Fibroblast of skin of right biceps (primary cell): ENCODE measurements at places on chromosomes 7 and 10.

GRCh38 chr10:85100495-85100894 lies 772.1 kb downstream of the CCSER2 start:
- no peak for DNase-seq

- DNase-seq: no peak
These were observed 80.8 kb downstream of the CHST15 start for GRCh38 chr10:124012583-124012982.

GRCh38 chr7:69412331-69413146 lies 185.7 kb upstream of the AUTS2 start:
- peak; percentile 89 for DNase-seq

GRCh38 chr7:111785076-111785475 lies 222.8 kb upstream of the IMMP2L start:
- no peak for DNase-seq

GRCh38 chr10:112713411-112713810 lies 236.6 kb upstream of the TCF7L2 start:
- peak; percentile 22 for DNase-seq

- no peak for DNase-seq
These were observed 23.9 kb downstream of the AUTS2 start for GRCh38 chr7:69622014-69622835.

- no peak for DNase-seq
These were observed 61.9 kb downstream of the MYL10 start for GRCh38 chr7:101567230-101567629.

- no peak for DNase-seq
These were observed 138.2 kb upstream of the SORCS3 start for GRCh38 chr10:104502907-104503306.

- no peak for DNase-seq
These were observed 305.2 kb downstream of the ADARB2 start for GRCh38 chr10:1432161-1432560.

- peak; percentile 98 for DNase-seq
These were observed 4.9 kb downstream of the DKK1 start for GRCh38 chr10:52318822-52319464.

DNA sequence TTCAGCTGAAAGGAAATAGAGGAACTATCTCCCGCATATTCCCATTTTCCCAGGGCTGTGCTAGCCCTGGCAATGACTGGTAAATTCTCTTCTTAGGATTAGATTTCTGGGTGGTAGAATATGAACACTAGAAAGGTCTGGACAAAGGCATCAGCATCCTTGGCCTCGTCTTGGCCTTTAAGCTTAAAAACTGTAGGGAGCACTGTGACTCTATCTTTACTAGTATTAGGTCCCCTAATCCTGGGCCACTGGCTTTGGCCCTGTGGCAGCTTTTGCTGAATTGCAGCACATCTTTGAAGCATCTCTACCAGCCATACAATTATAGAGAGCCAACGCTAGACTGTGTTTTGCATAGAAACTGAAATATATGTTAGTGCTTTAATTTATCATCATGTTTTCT lies 41.5 kb upstream of the EBLN1 start:
- DNase-seq: no peak

DNA sequence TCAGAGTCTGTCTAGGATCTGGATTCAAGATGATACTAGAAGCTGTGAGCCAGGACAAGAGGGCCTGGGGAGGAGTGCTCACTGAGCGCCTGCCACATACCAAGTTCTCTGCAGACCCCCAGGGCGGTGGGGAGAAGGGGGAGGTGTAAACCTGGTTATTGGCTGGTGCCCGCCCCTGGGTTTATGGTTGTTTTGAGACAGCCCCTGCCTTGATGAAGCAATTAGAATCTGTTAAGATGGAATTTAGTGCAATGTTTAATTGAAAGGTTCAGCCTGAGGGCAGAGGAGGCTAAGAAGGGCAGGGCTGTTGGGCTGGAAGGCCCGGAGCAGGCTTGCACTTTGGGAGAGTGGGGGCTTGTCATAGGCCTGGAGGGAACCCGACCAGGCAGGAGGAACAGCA lies 42.7 kb downstream of the PRF1 start:
- no peak for DNase-seq

GRCh38 chr7:94049615-94050014 lies 45.5 kb upstream of the BET1 start:
- DNase-seq: no peak

GRCh38 chr10:130371666-130372065 lies 235.5 kb downstream of the GLRX3 start:
- DNase-seq: no peak

DNA sequence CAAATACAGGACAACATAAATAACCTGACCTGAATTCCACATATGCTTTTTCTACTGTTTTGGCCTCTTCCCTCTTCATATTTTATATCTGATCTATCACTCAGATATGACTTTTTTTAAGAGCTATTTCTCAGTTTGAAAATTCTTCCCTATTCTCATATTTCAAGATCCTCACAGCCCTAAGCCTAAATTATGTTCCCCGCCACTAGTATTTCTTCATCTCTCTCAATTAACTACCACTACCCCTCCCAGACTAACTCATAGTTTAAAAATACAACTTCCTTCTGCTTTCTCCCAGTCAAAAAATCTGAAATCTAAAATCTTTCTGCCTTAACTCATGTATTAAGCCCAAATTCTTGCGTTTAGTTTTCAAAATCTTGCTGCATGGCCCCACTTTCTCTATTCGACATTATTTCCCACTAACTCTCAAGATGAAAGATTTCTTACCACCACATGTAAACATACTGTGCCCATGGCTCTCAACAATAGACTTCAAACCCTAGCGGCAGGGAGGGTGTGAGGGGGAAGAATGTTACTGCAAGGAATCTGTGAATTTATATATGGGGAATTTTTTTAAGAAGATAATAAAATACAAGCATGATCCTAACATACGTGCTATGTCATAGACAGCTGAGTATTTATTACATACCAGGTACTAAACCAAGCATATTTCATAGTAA lies 64.6 kb downstream of the TFEC start:
- no peak for DNase-seq

DNA sequence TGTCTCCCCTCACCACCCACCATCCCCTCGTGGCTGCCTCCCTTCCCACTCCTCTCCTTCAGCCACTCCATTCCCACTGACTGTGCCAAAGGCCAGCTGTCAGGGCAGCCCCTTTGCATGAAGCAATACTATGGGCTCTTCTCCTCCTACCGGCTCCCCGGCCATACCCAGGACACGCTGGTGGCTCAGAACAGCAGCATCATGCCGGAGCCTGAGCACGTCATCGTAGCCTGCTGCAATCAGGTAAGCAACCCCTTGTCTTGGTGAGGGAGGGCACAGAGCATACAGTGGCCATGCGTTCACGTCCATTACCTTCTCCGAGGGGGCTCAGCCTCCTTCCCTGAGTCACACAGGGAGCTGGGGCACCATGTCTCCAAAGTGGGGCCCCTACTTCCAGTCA lies 11.6 kb downstream of the CHAT start:
- no peak for DNase-seq

- peak; percentile 34 for DNase-seq
These were observed 85.8 kb downstream of the HIF1AN start for GRCh38 chr10:100621360-100622205.

DNA sequence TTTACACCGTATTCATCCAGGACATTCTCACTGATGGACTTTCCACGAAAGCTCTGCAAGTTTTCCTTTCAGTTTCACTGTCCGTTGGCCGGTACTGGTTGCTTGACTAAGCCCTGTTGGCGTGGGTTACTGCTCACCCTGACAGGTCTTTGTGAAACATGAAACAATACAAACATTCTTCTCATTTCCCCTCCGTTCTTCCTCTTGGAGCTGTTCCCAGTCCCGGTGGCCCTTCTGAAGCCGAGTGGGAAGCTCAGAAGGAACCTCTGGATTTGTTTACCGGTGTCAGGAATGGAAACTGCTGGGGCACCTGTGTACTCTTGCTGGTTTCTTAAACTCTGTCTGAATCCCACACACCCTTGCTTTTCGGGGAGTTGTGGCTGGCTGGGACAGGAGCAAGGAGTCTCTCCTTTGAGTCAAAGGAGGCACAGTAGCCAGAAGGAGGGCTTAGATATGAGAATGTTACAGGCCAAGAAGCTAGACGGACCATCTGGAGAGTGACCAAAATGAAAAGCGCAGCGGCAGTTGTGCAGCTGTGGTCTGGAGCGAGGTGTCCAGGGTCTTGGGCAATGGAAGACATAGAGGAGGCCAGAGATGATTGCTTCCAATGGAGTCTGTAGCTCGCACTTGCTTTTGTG lies 45.7 kb downstream of the LYZL2 start:
- peak; percentile 51 for DNase-seq

GRCh38 chr7:582931-583330 lies 63.3 kb upstream of the PDGFA start:
- no peak for DNase-seq

DNA sequence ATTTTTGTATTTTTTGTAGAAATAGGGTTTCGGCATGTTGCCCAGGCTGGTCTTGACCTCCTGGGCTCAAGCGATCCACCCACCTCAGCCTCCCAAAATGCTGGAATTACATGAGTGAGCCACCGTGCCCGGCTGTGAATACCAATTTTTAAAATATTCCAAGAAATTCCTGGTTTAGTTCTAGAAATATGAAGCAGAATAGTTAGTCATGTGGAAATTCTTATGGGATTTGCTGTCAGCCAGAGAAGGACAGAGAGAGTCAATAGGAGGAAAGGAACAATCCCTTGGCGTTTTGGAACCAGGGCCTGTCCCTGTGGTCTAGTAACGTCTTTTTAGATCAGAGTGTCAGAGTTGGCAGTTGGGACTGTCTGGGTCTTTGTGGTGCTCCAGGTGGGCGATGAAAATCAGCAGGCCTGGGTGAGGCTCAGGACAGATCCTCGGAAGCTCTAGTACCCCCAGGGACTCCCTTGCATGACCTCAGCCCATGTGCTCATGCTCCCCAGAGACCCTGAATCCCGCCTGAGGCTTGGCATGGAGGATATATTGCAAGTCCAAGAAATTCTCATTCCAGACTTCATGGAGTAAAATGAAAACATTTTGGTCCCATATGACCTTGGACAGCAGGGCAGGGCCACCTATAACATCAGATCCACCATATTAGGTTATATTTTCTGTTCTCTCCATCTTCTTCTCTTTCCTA lies 7.8 kb downstream of the NODAL start:
- peak; percentile 62 for DNase-seq

GRCh38 chr10:57367412-57367811 lies 900.3 kb downstream of the IPMK start:
- DNase-seq: no peak

GRCh38 chr10:119079599-119080520 lies 757 bp downstream of the EIF3A start:
- DNase-seq: peak; percentile 74

DNA sequence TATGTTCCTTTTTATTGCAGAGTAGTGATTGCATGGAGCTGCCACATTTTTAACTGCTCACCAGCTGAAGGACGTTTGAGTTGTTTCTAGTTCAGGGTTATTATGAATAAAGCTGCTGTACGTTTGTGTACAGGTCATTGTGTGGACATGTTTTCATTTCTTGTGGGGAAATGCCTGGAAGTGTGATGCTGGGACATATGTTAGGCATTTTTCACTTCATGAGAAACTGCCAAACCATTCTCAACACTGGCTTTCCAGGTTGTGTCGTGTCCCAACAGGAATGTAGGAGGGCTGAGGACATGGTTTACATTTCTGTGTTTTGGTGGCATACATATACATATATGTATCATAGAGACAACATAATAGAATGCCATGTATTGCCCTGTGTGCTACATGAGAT lies 73.0 kb downstream of the NEURL1 start:
- DNase-seq: peak; percentile 23

DNA sequence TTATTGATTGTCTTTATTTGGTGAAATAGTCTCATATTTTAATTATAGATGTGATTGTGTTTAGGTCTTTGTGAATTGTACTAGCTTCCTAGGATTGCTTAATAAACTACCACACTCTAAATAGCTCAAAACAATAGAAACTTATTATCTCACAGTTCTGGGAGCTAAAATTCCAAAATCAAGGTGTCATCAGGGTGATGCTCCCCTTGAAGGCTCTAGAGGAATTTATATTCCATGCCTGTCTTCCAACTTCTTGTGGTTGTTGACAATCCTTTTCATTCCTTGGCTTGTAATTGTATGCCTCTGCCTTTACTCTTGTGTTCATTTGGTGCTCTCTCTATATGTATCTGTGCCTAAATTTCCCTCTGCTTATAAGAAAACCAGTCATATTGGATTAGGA lies 155.3 kb upstream of the AKR1E2 start:
- DNase-seq: peak; percentile 89

DNA sequence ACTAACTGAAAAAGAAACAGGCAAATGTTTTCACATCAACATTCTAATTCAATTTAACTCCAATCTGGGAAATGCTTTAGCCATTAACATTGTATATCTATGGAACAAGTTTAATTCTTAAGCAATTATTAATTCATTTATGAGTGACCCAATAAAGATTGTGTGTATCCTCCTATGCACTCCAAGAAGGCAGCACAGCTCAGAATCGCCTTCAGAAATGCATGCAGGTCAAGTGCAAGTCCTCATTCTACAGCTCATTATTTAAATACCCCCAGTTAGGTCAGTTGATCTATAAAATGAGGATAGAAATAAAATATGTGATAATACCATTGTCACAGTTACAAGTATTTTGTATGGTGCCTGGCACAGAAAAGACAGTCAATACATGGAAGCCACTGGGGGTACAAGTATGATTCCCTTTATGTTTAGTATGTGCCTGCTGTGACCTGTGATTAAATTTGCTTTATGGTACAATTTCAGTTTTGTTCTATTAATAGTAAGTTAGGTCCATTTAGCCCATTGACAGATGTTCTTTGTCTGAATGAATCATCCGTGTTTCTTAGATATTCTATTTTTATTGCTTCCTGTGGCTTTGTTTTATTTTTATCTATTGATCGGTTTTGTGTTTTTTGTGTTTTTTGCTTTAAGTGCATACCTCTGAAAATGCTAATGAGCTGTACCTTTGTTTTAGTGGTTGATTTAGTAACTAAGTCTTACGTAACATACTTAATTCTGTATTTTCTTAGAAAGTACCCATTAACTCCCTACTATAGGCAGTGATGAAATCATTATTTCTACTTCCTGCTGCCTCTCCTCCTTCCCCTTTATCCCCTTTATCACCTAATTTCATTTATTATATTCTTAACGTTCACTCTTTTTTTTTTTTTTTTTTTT lies 42.8 kb downstream of the CPXM2 start:
- peak; percentile 12 for DNase-seq

GRCh38 chr10:93072713-93073538 lies 767 bp upstream of the CYP26A1 start:
- DNase-seq: no peak

DNA sequence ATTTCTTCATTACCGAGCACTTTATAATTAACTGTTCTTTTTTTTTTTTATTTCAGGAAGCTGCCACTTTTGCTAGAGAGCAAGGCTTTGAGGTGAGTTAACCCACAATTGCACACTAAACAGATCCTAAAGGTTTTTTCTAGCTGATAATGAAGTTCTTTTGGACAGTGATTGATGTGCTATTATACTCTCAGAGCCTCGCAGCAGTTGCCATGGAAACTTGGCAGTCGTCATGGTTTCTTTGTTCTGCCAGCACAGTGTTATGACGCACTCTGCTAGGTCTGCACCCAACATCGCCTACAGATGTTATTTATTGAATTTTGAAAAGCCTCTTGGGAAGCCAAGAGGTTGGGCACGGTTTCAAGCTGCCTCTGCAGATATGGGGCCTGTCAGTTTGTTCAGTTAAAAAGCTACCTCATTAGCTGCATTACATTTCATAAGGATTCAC lies 237.2 kb upstream of the KAT6B start:
- peak; percentile 98 for DNase-seq

GRCh38 chr7:5694221-5694754 lies 87.2 kb downstream of the RNF216 start:
- peak; percentile 94 for DNase-seq
